ENCODE measurements at places on chromosomes 3 and 15. TPM values are rescaled to one million over a fixed set of nuclear protein-coding genes. Genes with fewer than 3 reads are reported as not detected.

SAMD7 gene
- total RNA-seq: not detected

NEIL1 gene
- total RNA-seq: 1.6 TPM

CAV3 gene
- not detected for total RNA-seq

ANKRD63 gene
- total RNA-seq: not detected

PTPRG gene
- 27.2 TPM for total RNA-seq
